Airway epithelial cell (primary cell): ENCODE measurements at places on chromosomes 7 and 10. TPM values are rescaled to one million over a fixed set of nuclear protein-coding genes. Genes with fewer than 3 reads are reported as not detected.

Gene LIPM
- 0.14 TPM in 1 of 2 replicates, not detected in the other for total RNA-seq

Gene PRRT4
- 0.56 and 1.3 TPM in 2 replicates for total RNA-seq

Gene IFIT1
- total RNA-seq = 0.14 and 0.42 TPM in 2 replicates

Gene TLL2
- total RNA-seq = 0.09 and 0.49 TPM in 2 replicates

Gene PDE6C
- not detected in 2 replicates for total RNA-seq
